Endothelial cell (in vitro differentiated cells): ENCODE measurements at places on chromosomes 4 and X. TPM values are rescaled to one million over a fixed set of nuclear protein-coding genes. Genes with fewer than 3 reads are reported as not detected.

GRCh38 chrX:53724872-53725271 is 38.4 kb upstream of the HUWE1 start:
- no peak for DNase-seq

- DNase-seq, result no peak
These were observed 104.5 kb upstream of the LNX1 start for GRCh38 chr4:53695540-53696463.

GRCh38 chr4:7771541-7772507 is 167.8 kb downstream of the AFAP1 start:
- no peak for DNase-seq

DNA sequence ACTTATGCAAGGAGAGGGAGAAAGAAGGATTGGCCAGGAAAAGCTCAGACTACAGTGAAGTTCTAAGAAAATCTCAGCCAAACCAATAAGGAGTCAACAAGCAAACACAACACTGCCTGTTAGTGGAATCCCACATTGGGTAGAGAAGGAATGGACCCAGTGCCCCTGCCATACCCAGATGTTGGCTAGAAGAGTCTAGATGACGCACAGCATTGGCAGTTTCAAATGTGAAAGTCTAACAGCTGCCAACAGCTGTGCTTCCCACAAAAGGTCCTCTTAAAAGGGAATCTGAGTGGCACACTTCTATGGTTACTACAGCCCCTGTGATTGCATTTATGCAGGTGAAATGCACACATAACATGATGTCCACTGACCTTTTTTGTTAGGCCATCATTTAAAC is 37.2 kb upstream of the CPEB2 start:
- DNase-seq, result no peak

DNA sequence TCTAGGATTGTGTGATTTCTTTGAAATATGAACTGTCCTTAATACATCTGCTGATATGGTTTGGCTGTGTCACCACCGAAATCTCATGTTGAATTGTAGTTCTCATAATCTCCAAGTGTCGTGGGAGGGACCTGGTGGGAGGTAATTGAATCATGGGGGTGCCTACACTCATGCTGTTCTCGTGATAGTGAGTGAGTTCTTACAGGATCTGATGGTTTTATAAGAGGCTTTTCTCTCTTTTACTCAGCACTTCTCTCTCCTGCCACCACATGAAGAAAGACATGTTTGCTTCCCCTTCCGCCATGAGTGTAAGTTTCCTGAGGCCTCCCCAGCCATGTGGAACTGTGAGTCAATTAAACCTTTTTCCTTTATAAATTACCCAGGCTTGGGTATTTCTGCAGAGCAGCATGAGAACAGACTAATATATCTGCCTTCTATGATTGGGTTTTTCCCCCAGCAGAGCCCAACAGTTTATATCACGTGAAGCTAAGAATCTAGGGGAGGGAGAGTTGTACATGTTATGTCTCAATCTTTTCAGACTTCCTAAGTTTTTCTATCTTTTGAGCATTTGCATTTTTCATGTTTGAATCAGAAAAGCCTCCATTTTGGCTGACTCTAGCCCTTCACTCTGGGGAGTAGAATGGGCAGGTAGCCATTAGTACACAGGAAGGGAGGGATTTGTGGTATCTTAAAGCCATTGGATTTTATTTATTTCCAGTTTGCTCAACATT is 58.9 kb downstream of the PLAC1 start:
- no peak for DNase-seq

GRCh38 chrX:149638860-149639259 is 7.3 kb upstream of the TMEM185A start:
- DNase-seq, result no peak

The GPC3 gene
- 4.7 TPM for total RNA-seq

The FRMPD4 gene
- 0.03 TPM for total RNA-seq

The PABPC1L2A gene
- 3.8 TPM for total RNA-seq

The FATE1 gene
- total RNA-seq, result not detected

The RRH gene
- total RNA-seq, result not detected

The TGIF2LX gene
- total RNA-seq, result not detected

The LARP1B gene
- total RNA-seq, result 9.6 TPM
